BJ (cell line): ENCODE measurements at places on chromosomes 4 and X. TPM values are rescaled to one million over a fixed set of nuclear protein-coding genes. Genes with fewer than 3 reads are reported as not detected.

Gene GAGE12H
- not detected in 2 replicates for polyA plus RNA-seq

Gene FABP2
- not detected in 2 replicates for polyA plus RNA-seq

Gene ATP2B3
- polyA plus RNA-seq, result 0.02 TPM in 1 of 2 replicates, not detected in the other

Gene YY2
- polyA plus RNA-seq, result 0.60 and 0.83 TPM in 2 replicates

Gene PNMA5
- polyA plus RNA-seq, result not detected in 2 replicates

Gene GYPB
- not detected in 2 replicates for polyA plus RNA-seq

Gene GRIA2
- not detected in 2 replicates for polyA plus RNA-seq

Gene KLHL4
- not detected in 2 replicates for polyA plus RNA-seq

Gene GAGE2A
- polyA plus RNA-seq, result not detected in 2 replicates

Gene P2RY4
- 0.15 and 0.22 TPM in 2 replicates for polyA plus RNA-seq

Gene CC2D2A
- polyA plus RNA-seq, result 10.0 and 14.4 TPM in 2 replicates

Gene DRD5
- polyA plus RNA-seq, result not detected in 2 replicates

Gene MSL3
- 27.2 and 31.6 TPM in 2 replicates for polyA plus RNA-seq

Gene MUC7
- not detected in 2 replicates for polyA plus RNA-seq

- DNase-seq, result no peak
These were observed 21.4 kb upstream of the PPP2R2C start for GRCh38 chr4:6493658-6494304.

DNA sequence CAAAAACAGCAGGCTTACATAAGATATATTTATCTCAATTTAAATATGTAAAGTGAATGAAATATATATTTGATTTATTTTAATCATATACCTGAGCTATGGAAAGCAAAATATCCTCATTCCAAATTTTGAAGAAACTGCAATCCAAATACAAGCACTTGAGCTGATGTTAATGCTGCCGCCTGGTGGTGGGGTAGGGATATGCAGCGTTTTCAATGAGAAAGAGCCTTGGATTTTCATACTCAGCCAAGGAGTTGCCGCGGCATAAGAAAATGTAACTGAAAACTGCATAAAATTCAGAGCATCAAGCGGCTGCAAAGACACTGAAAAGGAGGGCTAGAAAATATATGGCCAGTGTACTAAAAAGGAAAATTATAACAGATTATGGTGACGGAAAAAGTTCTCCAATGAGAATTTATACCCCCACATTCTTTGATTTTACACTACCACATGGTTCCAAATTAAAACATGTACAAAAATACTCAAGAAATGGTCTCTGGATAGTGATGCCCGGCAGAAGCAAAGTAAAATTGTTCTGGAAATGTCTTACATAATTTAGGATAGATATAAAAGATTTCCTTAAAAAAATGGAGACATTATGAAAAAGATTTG is 660.3 kb upstream of the PITX2 start:
- no peak for DNase-seq

DNA sequence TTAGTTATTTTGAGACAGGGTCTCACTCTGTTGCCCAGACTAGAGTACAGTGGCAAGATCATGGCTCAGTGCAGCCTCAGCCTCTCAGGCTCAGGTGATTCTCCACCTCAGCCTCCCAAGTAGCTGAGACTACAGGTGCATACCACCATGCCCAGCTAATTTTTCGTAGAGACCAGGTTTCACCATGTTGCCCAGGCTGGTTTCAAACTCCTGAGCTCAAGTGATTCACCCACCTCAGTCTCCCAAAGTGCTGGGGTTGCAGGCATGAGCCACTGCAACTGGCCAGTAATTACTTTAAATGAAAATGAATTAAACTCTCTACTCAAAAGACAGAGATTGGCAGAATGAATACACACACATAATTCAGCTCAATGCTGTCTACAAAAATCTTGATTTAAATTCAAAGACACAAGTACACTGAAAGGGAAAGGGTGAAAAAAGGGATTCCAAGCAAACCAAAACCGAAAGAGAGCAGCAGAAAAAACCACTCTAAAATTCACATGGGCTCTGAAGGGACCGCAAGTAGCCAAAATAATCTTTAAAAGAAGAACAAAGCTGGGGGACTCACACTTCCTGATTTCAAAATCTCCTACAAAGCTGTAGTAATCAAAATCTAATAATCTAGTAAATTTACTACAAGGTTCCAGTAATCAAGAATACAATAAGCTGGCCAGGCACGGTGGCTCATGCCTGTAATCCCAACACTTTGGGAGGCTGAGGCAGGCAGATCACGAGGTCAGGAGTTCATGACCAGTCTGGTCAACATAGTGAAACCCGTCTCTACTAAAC is 11.8 kb upstream of the SPON2 start:
- DNase-seq, result no peak

DNA sequence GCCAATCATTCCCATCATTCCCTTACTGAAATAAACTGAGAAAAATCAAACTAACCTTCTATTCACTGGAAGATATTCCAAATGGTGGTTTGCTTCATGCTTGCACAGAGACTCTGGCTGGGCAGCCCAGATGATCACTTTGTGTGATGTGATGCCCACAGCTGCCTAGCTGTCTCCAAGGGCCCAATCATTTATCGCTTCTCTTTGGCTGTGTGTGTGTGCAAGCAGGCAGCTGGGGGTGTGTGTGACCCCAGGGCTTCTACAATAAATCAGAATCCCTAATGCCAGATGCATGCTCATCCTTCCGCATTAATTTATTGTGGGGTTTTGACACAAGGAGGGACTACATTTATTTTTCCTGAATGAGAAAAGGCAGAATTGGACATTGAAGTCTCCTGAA is 140.1 kb upstream of the NDP start:
- no peak for DNase-seq

DNA sequence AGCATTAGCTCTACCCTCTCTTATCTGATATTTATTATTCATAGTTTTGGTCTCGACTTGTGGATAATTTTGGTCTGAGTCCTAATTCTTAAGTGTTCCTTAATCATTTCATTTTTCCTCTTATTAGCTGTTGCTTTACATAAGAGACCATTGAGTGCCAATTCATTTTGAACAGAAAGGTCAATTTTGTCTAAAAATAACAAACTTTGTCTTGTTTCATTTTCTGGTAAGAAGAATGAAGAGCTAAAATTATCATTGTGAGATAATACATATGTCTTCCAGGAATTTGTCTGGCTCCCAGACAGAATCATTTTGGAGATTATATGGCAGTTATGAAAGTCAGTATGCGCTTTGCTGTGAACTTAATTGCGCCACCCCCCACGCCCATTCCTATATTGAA is 1471.8 kb downstream of the PCDH7 start:
- DNase-seq, result no peak

DNA sequence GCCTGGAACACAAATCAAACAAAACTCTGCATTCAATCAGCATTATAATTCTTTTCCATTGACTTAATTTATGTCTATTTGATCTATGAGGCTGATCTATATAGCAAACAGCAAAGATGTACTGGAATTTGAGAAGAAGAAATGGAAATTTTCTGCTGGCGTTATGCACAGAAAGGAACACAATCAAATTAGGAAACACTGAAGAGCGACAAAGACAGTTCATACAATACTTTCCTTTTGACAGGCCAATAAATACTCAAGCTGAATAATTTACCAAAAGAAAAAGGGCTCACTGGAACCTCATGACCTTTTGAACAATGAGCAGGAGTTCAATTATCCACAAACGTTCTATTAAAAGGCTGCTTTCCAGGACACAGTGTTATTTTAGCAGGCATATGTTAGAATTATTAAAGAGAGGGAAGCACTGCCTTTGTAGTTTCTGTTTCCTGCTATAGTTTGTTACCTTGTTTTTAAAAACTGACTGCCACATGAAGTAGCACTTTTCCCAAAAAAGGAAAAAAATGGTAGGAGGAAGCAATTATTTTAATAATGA is 8.1 kb downstream of the PDHA2 start:
- DNase-seq, result no peak

- DNase-seq, result no peak
These were observed 60.9 kb upstream of the SOD3 start for GRCh38 chr4:24734511-24734910.

GRCh38 chr4:169815606-169816005 is 57.9 kb upstream of the HPF1 start:
- no peak for DNase-seq

DNA sequence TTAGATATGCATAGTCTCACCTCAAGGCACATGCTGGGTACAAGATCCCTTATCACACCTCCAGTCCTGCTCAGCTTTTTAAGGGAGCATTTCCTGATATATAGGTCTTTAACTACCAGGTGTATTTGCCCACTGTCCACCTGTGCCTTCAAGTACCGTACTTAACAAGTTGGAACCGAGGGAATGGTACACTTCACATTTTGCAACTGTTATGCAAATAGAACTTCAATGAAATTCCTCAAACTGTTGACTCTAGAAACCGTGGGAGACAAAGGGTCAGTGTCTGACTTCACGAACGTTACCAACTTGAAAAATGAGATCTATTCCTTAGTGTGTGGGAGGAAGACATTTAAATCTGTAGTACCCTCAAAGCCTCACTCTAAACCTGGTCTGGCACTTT is 5.2 kb downstream of the TRIM2 start:
- DNase-seq, result no peak

DNA sequence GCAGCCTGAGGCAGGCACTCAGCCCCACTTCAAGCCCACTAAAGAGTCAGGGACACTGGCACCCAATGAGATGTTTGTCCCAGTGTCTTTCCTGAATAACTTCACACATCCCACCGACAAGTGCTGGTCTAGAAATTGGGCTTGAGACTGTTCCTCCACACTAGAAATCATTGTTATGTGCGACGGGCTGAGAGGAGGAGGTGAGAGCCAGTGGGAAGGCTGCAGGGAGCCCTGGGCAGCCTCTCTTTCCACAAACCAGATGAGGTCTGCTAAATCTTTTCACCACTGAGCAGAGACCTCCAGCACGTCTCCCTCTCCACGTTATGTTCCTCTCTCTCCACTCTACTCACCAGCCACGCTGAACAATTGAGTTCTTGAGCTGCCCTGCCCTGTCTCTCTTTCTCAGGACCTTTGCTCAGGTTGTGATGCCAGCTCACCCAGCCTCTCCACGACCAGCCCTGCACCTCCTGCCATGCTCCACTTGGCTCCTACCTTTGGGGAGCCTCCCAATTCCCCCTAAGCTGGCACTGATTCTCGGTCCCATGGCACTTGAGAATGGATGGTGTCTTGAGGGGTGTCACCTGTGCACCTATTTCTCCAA is 8.4 kb downstream of the SCD5 start:
- DNase-seq, result no peak

- DNase-seq, result no peak
These were observed 99.2 kb upstream of the RAPGEF2 start for GRCh38 chr4:159003420-159004253.

DNA sequence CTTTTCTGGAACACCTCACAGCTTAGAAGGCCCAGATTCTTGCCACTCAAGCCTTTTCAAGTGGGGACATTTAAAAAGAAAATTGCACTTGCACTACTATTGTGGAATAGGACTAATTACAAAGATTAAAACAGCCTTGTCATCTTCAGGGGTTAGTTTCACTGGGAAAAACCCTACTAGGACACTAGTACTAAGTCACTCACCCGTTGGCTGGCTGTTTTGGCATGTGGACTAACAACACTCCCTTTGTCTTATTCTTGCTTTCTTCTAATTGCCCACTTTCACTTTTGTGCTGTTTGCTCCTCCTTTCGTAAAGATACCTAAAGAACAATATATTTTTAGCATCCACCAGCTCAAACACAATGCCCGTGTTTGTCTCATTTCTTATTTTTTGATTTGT is 200.9 kb upstream of the MID1 start:
- no peak for DNase-seq

GRCh38 chr4:32207456-32207855 is 1487.3 kb downstream of the PCDH7 start:
- no peak for DNase-seq

- DNase-seq, result no peak
These were observed 346.7 kb downstream of the PDHA2 start for GRCh38 chr4:96186593-96186992.

- DNase-seq, result no peak
These were observed 31.0 kb downstream of the TRPC5 start for GRCh38 chrX:112051576-112051975.

GRCh38 chr4:186953599-186954260 is 230.1 kb upstream of the FAT1 start:
- DNase-seq, result no peak

DNA sequence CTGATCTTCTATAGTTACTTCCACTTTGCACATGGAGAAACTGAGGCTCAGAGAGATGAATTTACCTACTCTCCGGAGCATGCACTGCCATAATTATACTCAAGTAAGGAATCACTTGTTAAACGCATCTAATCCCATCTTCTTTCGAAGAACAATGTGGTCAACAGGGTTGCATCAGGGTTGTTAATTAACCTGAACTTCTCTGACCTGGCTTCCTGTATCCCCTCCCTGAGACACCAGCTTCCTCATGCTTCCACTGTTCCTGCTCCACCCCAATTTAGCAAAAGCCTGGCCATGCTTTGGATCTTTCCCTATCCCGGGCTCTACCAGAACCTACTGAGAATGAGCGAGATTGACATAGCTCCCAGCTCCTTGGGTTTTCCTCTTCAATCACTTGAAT is 136.7 kb downstream of the SMIM20 start:
- DNase-seq, result no peak

DNA sequence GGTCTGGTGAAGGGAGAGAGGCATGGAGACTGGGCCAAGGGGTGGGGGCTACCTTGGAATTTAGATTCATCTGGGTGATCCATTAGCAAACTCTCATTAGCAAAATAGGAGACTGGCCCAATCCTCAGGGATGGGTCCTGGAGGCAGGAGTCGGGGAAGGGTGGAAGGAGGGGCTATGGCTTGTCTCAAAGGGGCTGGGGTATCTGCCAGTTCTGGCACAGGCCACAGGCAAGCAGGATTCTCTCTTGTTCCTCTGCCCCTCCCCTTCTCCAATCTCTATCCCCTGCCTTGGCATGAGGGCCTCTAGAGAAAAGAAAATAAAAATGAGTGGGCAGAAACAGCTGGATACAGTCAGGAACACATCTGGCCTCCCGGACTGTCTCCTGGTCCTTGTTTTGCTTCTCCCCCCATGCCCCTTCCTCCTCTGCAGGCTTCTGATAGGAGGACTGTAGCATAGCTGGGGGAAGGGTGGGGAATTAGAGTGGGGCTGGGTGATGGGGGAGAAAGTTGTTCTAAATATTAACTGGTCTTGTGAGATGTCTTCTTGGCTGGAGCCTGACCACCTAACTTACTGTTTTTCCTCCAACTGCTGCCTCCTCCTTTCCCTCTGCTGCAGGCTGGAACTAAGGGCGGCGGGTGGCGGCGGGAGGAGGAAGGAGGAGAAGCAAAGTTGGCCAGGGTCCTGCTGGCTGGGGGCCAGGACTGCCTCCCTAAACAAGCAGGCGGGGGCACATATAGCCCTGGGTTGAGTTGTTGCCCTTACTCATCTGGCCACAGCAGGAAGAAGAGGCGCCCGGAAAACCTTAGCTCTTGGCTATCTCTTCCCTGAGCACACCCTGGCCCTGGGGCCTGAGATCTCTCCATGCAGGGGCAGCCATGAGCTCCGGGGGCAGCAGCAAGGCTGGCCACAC is 53.3 kb upstream of the LAS1L start:
- no peak for DNase-seq

GRCh38 chrX:45401923-45402322 is 201.2 kb upstream of the DIPK2B start:
- DNase-seq, result no peak

DNA sequence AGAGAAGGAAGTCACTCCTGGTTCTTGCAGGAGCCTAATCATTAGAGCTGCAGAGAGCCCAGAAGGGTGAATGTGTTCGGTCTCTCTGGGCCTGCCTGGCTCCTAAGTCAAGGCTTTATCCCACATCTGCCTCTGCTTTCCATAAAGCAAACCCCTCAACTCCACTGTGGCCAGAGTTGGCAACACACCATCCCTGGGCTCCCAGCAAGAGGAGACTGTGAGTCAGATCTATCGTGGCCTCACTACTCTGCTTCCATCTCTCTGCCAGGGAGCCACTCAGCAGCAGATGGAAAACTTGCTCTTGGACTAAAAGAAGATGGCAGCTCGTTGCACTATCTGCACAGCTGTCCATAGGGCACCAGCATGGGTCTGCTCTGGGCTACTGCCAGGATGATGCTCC is 348.2 kb downstream of the FBXW7 start:
- DNase-seq, result no peak
